ENCODE measurements at places on chromosomes 6 and 20.

DNA sequence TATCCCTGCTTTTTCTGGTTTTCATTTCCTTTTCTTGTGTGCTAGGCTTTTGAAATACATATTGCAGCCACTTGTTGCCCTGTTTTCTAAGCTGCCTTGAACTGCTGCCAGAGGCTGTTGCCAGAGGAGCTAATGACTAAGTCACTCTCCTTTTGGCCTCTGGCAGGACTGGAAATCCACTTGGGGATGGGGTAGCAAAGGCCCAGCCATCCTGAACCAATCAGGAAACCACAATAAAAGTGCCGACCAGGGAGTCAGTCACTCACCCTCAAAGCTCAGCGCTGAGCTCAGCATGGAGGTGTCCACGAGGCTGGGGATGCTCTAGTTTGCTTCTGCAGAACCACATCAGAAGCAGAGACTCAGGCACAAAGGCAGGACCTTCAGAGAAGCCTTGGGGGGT is 813.0 kb downstream of the DHX35 start:
- peak; percentile 31 for DNase-seq

DNA sequence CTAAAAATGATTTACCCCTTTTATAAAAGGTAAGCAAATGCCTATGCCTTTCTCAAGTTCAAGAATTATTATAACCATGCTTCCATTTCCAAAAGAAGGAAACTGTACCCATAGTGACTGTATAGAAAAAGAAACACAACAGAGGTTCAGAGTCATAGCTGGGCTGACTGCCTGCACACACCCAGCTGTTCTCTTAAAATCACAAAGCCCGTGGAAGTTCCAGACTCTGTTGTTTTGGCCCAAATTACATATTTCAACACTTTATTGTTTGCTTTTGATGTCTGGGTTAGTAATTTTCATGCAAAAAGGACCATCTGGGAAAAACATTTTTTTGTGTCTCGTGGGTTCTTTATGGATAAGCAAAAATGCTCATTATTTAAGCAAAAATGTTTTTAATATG is 99.2 kb downstream of the LCA5 start:
- DNase-seq = no peak

GRCh38 chr20:50138479-50139393 is 14.8 kb downstream of the PEDS1 start:
- DNase-seq = no peak

GRCh38 chr20:9068841-9069663 is at the start of gene PLCB4:
Gene PLCB4, plus strand, starts transcription at chr20:9069087. Its CDS starts 238,728 bp downstream, at chr20:9307815.
- DNase-seq = peak; percentile 72

GRCh38 chr20:63898882-63899558 is 4.1 kb downstream of the DNAJC5 start:
- no peak for DNase-seq

- no peak for DNase-seq
These were observed 3.2 kb upstream of the SLC4A11 start for GRCh38 chr20:3242172-3242692.

- no peak for DNase-seq
These were observed 19.6 kb downstream of the TTPAL start for GRCh38 chr20:44495257-44495656.

GRCh38 chr6:44868910-44869309 is 459.2 kb upstream of the RUNX2 start:
- no peak for DNase-seq
